Foreskin keratinocyte (primary cell): ENCODE measurements at places on chromosomes 5 and 9. TPM values are rescaled to one million over a fixed set of nuclear protein-coding genes. Genes with fewer than 3 reads are reported as not detected.

TMEM252 gene
- total RNA-seq, result not detected in 2 replicates

RGS14 gene
- total RNA-seq, result 19.6 and 22.1 TPM in 2 replicates

BRD8 gene
- total RNA-seq, result 30.0 and 32.9 TPM in 2 replicates

CER1 gene
- not detected in 2 replicates for total RNA-seq

GARIN3 gene
- total RNA-seq, result not detected in 2 replicates

CERCAM gene
- total RNA-seq, result 39.7 and 46.4 TPM in 2 replicates

PCDHA9 gene
- not detected in 2 replicates for total RNA-seq
